ENCODE measurements at places on chromosomes 6 and 20. TPM values are rescaled to one million over a fixed set of nuclear protein-coding genes. Genes with fewer than 3 reads are reported as not detected.

Gene GMPR
- total RNA-seq = 0.32 TPM

Gene LAMA2
- 2.2 TPM for total RNA-seq

Gene POM121L2
- not detected for total RNA-seq

Gene CAGE1
- total RNA-seq = 0.19 TPM

Gene AGER
- 18.8 TPM for total RNA-seq

Gene PSORS1C2
- not detected for total RNA-seq

Gene ECI2
- 56.3 TPM for total RNA-seq

Gene C20orf204
- total RNA-seq = 2.5 TPM

GRCh38 chr6:96611342-96611991, 48.5 kb downstream of the FHL5 start:
- no peaks in the 10 kb centered on the region for H3K36me3 ChIP-seq
- DNase-seq = no peak
- H3K27me3 ChIP-seq = no peaks in the 10 kb centered on the region
- no peak overlapping the region for H3K4me3 ChIP-seq
- H3K4me1 ChIP-seq = no peaks in the 10 kb centered on the region

- no peaks in the 10 kb centered on the region for H3K27me3 ChIP-seq
- H3K36me3 ChIP-seq = no peaks in the 10 kb centered on the region
- no peak overlapping the region for H3K4me3 ChIP-seq
Observed at GRCh38 chr20:57220337-57221145, 45.9 kb downstream of the BMP7 start.

GRCh38 chr6:125301435-125302391, at the start of gene HDDC2:
TSS of gene HDDC2 (minus strand) at chr6:125301967. CDS start at chr6:125301932, 35 bp downstream.
- peak within 1 kb of the TSS; percentile 89 for H3K27ac ChIP-seq
- H3K4me1 ChIP-seq = peaks cover 14% of the 10 kb centered on the region
- H3K27me3 ChIP-seq = no peaks in the 10 kb centered on the region
- DNase-seq = peak; percentile 53
- peak within 1 kb of the TSS; percentile 89 for H3K4me3 ChIP-seq
- H3K36me3 ChIP-seq = peaks cover 32% of the 10 kb centered on the region

GRCh38 chr6:44000164-44000842, 126.9 kb downstream of the MRPL14 start:
- DNase-seq = peak; percentile 87
- no peaks in the 10 kb centered on the region for H3K36me3 ChIP-seq
- peak overlapping the region; percentile 39 for H3K4me3 ChIP-seq
- H3K4me1 ChIP-seq = peaks cover 59% of the 10 kb centered on the region

DNA sequence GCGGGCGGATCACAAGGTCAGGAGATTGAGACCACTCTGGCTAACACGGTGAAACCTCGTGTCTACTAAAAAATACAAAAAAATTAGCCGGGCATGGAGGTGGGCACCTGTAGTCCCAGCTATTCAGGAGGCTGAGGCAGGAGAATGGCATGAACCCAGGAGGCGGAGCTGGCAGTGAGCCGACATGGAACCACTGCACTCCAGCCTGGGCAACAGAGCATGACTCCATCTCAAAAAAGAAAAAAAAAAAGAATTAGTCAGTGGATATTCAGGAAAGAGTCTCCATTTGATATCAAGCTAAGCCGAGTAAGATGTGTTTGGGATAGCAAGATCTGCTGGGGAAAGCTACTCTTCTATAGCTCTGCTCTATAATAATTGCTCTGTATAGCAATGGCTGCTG, 41.0 kb downstream of the MOCS1 start:
- no peak overlapping the region for H3K4me3 ChIP-seq
- H3K36me3 ChIP-seq = no peaks in the 10 kb centered on the region
- no peak for DNase-seq
- no peaks in the 10 kb centered on the region for H3K4me1 ChIP-seq
- H3K27me3 ChIP-seq = no peaks in the 10 kb centered on the region
- no peak overlapping the region for H3K27ac ChIP-seq

DNA sequence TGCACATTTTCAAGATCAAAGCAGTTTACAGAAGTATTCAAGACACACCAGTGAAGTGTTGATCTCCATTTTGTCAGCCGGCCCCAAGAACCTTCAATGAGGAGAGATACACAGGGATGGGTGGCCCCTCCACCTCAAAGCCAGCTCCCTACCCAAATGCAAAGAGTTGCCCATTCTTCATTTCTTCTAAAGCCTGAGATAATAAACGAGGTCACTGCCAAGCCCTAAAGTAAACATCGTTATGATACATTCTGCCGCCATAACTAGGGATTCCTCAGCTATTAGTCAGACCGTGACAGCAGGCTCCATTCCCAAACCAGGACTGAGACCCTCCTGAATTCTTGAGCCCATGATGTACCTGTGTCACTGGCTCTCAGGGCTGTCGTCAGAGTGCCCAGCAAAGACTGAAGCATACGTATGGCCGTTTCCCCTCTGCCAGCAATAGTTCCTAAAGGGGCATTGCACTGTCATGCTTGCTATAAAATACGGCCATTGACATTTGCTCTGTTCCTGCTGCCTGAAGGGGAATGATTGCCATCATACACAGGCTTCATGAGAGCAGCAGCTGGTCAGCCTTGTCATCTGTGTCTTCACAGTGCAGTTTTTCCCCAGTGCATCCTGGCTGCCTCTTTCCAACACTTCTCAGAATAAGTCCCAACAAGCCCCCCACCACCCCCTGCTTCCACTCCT, 41.7 kb downstream of the ISM1 start:
- no peaks in the 10 kb centered on the region for H3K27me3 ChIP-seq
- H3K36me3 ChIP-seq = no peaks in the 10 kb centered on the region
- no peak for DNase-seq
- no peak overlapping the region for H3K27ac ChIP-seq

DNA sequence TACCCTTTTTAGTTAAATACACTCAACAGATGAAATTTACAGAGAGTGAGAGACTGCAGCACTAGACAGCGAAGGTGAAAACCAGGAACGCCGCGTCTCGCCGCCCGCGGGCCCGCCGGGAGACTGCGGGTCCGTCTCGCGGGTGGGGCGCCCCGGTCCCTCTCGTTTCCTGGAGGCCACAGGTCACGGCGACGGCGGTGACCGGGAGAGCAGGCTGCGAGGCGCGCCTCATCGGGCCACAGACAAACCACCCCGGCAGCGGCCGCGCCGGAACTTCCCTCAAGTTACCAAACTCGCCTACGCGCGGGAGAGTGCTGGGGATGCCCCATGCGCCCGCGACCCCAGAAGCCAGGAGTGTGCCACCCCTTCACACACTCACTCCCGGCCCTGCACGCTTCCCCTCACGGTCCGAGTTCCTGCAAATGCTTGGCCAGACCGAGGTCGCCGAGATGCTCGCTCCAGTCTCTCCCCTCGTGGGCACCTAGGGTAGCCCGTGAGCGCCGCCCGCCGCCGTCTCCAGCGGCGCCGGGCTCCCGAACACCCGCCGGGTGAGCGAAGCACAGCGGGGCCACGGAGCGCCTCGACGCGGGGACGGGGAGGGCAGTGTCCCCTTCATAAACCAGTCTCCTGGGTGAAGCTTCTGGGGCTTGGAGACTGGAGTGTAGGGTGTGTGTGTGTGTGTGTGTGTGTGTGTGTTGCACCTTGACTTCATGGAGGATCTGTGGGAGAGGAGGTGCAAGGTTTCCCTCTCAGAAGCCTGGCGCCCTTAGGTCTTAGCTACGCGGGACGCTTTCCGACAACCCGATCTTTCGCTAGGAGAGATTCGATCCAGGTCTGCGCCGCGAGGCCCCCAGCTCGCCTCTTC, 1.4 kb downstream of the BACH2 start:
- peak; percentile 20 for DNase-seq
- H3K27me3 ChIP-seq = peaks cover 82% of the 10 kb centered on the region
- no peak overlapping the region for H3K27ac ChIP-seq
- peaks cover 13% of the 10 kb centered on the region for H3K4me1 ChIP-seq
- peak overlapping the region; percentile 54 for H3K4me3 ChIP-seq

GRCh38 chr20:44117296-44118184, 69.4 kb downstream of the JPH2 start:
- no peak for DNase-seq
- H3K27me3 ChIP-seq = no peaks in the 10 kb centered on the region
- no peaks in the 10 kb centered on the region for H3K4me1 ChIP-seq
- H3K27ac ChIP-seq = no peak overlapping the region
- H3K4me3 ChIP-seq = no peak overlapping the region

DNA sequence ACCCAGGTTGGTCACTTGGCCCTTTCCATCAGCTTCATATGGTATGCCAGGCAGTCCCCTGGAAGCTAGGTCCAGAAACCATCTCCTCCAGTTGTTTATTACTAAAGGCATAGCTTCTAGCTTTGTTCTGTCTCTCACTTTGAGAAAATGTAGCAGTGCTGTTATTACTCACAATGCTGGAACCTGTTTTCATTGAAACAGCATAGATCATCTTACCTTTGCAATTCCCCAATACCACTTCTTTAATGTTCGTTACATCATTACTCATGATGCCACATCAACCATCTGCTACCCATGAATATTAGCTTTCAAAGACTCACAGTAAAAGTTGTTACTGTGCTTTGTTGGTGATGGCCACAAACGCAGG, 88.3 kb downstream of the ADAT2 start:
- H3K27me3 ChIP-seq = no peaks in the 10 kb centered on the region
- no peaks in the 10 kb centered on the region for H3K4me1 ChIP-seq
- no peak overlapping the region for H3K4me3 ChIP-seq
- no peaks in the 10 kb centered on the region for H3K36me3 ChIP-seq
- no peak overlapping the region for H3K27ac ChIP-seq
